ENCODE measurements at places on chromosomes 5 and 9. TPM values are rescaled to one million over a fixed set of nuclear protein-coding genes. Genes with fewer than 3 reads are reported as not detected.

Gene LURAP1L
- 2.8 TPM for total RNA-seq

Gene COL15A1
- 34.7 TPM for total RNA-seq

Gene ASPN
- total RNA-seq = 18.8 TPM

Gene NR4A3
- 7.7 TPM for total RNA-seq

Gene PCDHGB7
- 10.5 TPM for total RNA-seq

Gene IL5
- total RNA-seq = not detected

Gene CDKN2B-AS1
- total RNA-seq = not detected

Gene HTR1A
- not detected for total RNA-seq

Gene CENPK
- total RNA-seq = 1.1 TPM

Gene OR4F3
- not detected for total RNA-seq

Gene DOK3
- 3.7 TPM for total RNA-seq

Gene GLRA1
- not detected for total RNA-seq

Gene IRGM
- not detected for total RNA-seq

Gene MARCOL
- not detected for total RNA-seq

Gene TMEM215
- total RNA-seq = 0.29 TPM

Gene PCA3
- total RNA-seq = not detected

Gene EDIL3
- total RNA-seq = 14.6 TPM

Gene PPP2R2B
- total RNA-seq = 5.5 TPM

Gene TMEM252
- not detected for total RNA-seq

Gene FREM1
- total RNA-seq = 3.9 TPM

Gene OGN
- total RNA-seq = 41.7 TPM

Gene GDA
- total RNA-seq = 0.35 TPM

Gene LHX2
- total RNA-seq = not detected

Gene COL27A1
- total RNA-seq = 5.7 TPM

Gene SREK1IP1
- 15.3 TPM for total RNA-seq

Gene RPP25L
- 17.8 TPM for total RNA-seq

Gene SLC4A9
- total RNA-seq = 0.25 TPM

Gene PCDHGA5
- total RNA-seq = 4.1 TPM

Gene PCDHGA7
- 4.3 TPM for total RNA-seq

Gene ZDHHC11B
- 49.2 TPM for total RNA-seq

Gene TAF11L13
- total RNA-seq = not detected

Gene QRFP
- not detected for total RNA-seq

Gene COL5A1
- 29.5 TPM for total RNA-seq

Gene SLCO6A1
- not detected for total RNA-seq

Gene PDCD1LG2
- total RNA-seq = 2.3 TPM

Gene CYLC2
- total RNA-seq = not detected

Gene PDE6A
- not detected for total RNA-seq

Gene KIF24
- 0.54 TPM for total RNA-seq

Gene HACD4
- 0.97 TPM for total RNA-seq

Gene KCNN2
- 10.4 TPM for total RNA-seq

Gene ZFP2
- 1.1 TPM for total RNA-seq

Gene PTPDC1
- total RNA-seq = 11.9 TPM

Gene PPWD1
- 23.1 TPM for total RNA-seq

Gene FBXL7
- 17.9 TPM for total RNA-seq

Gene MYO10
- 4.3 TPM for total RNA-seq

Gene CPEB4
- 97.2 TPM for total RNA-seq

Gene NIM1K
- total RNA-seq = 0.57 TPM

Gene FSTL4
- not detected for total RNA-seq

Gene CNTNAP3B
- total RNA-seq = 16.8 TPM

Gene MTAP
- total RNA-seq = 20.8 TPM

Gene OMD
- total RNA-seq = 14.2 TPM

Gene RAI14
- 11.8 TPM for total RNA-seq

Gene PCDHA12
- not detected for total RNA-seq

Gene F2R
- total RNA-seq = 9.0 TPM

Gene MAMDC4
- total RNA-seq = 10.8 TPM
